ENCODE measurements at places on chromosomes 2 and 18. TPM values are rescaled to one million over a fixed set of nuclear protein-coding genes. Genes with fewer than 3 reads are reported as not detected.

GRCh38 chr18:63098018-63098981 lies 221.3 kb downstream of the BCL2 start:
- peaks cover 58% of the 10 kb centered on the region for H3K27me3 ChIP-seq
- DNase-seq, result peak; percentile 70
- H3K4me1 ChIP-seq, result peaks cover 49% of the 10 kb centered on the region

DNA sequence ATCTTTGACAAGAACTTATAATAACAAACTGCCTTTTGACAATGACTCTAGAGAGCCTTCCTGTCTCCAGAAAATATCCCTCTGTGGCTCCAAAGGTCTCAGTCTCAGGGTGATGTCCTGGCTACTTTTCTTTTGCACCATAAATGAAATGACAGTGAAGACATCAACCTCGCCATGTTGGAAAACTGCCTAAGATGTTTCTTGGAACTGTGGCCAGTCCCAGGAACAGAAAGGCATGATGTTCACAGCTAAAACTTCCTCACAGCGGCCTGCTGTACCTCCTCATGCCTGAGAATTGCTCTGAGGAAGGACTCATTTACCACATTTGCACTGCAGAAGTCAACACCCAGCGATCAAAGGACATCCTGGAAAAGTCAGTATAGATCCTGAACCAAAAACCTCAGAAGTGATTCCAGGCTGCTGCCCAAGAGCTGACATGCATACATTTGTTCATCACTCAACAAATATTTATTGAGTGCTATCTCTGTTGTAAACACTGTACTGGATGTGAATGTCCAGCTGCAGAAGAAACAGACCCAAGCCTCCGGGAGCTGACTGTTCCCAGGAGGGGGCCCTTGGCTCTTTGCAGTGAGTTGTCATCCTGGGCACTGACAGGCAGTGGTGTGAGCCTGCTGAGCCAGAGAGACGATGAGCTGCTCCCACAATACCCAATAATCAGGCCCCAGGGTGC lies 64.3 kb upstream of the ACSL3 start:
- DNase-seq, result no peak
- no peaks in the 10 kb centered on the region for H3K36me3 ChIP-seq
- no peak overlapping the region for H3K4me3 ChIP-seq
- H3K27me3 ChIP-seq, result peaks cover 14% of the 10 kb centered on the region
- H3K27ac ChIP-seq, result no peak overlapping the region

DNA sequence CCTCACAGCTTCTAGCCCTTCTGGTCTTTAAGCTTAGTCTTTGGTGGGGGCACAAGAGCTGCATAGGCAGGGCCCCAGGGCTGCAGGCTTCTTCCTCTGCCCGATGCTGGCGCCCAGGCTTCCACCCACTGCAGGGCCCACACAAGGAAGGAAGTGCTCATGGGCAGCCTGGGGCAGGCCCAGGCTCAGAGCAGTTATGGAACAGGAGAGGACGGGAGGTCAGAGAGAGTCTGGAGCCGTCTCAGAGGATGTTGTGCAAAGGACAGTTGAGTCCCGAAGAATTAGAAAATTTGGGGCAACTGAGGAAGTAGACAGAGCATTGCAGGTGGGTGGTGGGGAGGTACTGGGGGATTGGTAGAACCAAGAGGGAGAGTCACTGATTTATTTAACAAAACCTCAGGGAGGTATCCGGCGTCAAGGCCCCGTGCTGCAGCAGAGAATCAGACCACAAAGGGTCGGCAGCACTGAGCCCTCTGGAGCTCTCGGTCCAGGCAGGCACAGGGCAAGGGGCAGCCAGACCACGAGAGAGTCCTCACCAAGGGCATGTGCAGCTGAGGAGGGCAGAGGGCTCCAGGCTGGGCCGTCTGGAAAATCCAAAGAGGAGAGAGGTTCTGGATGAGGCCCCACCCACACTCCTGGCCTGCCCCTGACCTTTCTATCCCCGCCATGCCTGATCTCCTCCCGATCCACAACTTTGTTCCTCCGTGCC lies 110.8 kb upstream of the GLI2 start:
- DNase-seq, result no peak
- H3K27ac ChIP-seq, result no peak overlapping the region
- H3K4me1 ChIP-seq, result no peaks in the 10 kb centered on the region
- H3K36me3 ChIP-seq, result no peaks in the 10 kb centered on the region

DNA sequence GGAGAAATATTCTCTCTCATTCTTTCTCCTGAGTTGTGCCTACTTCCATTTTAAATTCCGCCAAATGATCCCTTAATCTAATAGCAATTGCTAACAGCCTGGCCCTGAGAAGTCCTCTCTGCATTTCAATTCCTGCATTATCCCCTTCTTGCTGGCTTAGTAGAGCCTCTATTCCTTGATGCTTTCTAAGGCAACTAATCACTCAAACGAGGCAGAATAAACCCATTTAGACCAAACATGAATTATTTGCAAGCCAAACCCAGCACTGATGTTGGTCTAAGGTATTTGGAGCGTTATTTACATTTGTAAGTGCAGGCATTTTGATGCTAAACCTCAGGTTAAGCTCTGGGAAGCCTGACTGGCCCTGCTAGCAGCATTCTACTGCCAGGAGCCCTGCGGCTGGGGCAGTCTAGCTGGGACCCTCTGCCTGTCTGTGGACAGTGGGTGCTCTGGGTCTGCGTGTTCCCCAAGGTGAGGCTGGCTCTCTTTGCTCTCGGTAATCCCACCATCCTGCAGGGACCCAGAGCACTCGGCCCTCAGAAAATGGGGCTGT lies 173.1 kb upstream of the HS6ST1 start:
- H3K27me3 ChIP-seq, result peaks cover 5% of the 10 kb centered on the region
- H3K4me1 ChIP-seq, result no peaks in the 10 kb centered on the region
- no peaks in the 10 kb centered on the region for H3K36me3 ChIP-seq
- H3K4me3 ChIP-seq, result no peak overlapping the region
- DNase-seq, result no peak
- no peak overlapping the region for H3K27ac ChIP-seq

DNA sequence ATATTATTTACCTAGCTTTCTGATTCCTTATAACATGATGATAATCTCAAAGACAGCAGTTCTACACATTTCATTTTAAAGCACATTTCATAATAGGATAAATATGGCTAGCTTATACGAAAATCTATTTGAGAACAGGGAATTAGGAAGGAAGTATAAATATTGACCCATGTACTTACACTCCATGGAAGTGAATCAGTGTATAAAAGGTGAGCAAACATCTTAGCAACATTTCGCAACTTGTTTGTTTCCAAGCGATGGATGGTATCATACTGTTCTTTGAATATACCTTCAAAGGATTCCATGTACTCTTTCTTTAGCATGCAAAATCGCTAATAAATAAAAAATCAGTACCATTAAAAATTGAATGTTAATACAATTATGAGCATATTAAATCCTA lies 53.1 kb downstream of the CWC22 start:
- peaks cover 44% of the 10 kb centered on the region for H3K36me3 ChIP-seq
- no peak overlapping the region for H3K4me3 ChIP-seq
- DNase-seq, result no peak
- H3K4me1 ChIP-seq, result no peaks in the 10 kb centered on the region
- H3K27ac ChIP-seq, result no peak overlapping the region
- no peaks in the 10 kb centered on the region for H3K27me3 ChIP-seq

- no peak for DNase-seq
- H3K27me3 ChIP-seq, result peaks cover 8% of the 10 kb centered on the region
- no peaks in the 10 kb centered on the region for H3K4me1 ChIP-seq
- H3K4me3 ChIP-seq, result no peak overlapping the region
- H3K36me3 ChIP-seq, result no peaks in the 10 kb centered on the region
Measured at GRCh38 chr2:200172944-200173581, 133.4 kb upstream of the SPATS2L start.

GRCh38 chr18:32441533-32441932 lies 29.1 kb downstream of the GAREM1 start:
- no peaks in the 10 kb centered on the region for H3K36me3 ChIP-seq
- no peaks in the 10 kb centered on the region for H3K4me1 ChIP-seq
- H3K4me3 ChIP-seq, result no peak overlapping the region
- no peak for DNase-seq

DNA sequence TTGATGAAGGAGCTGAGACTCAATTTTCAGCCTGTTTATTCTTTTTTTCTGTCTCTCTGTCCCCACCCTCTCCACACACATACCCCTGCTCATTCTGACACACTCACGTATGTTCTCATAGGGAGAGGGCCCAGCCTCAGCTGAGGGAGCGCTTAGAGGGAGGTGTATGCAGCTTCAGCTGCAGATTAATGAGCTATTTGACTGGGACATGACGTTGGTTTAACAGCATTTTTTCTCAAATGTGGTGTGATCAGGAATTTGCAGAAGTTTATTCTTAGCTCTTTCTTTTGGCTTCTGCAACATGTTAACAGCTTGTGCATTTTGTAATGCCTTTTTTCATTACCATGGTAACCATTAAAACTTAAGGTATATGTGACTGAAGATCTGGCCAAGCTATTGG lies 1547.1 kb upstream of the PIK3C3 start:
- no peak overlapping the region for H3K27ac ChIP-seq
- no peaks in the 10 kb centered on the region for H3K27me3 ChIP-seq
- no peak overlapping the region for H3K4me3 ChIP-seq
- DNase-seq, result no peak
- no peaks in the 10 kb centered on the region for H3K36me3 ChIP-seq

DNA sequence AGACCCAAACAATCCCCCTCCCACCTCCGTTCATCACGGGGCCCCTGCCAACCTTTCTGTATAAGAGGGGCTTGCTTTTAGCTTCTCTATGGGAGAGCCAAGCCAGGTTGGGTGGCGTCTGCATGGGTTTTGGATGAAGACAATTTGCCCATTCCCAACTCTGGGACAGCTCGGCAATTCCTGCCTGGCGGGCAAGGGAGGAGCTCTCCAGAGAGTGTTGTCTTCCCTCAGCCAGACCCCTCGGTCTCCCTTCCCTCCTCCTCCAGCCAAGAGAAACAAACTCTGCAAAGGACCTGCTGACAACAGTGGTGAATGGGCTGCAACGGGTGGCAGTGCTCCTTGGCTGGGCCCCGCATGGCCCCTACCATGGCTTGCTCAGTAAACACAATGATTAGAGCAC lies 267.2 kb upstream of the HDAC4 start:
- no peaks in the 10 kb centered on the region for H3K4me1 ChIP-seq
- no peaks in the 10 kb centered on the region for H3K36me3 ChIP-seq
- no peak overlapping the region for H3K4me3 ChIP-seq
- DNase-seq, result no peak

GRCh38 chr18:79607361-79607952 lies 72.1 kb upstream of the CTDP1 start:
- no peaks in the 10 kb centered on the region for H3K4me1 ChIP-seq
- no peaks in the 10 kb centered on the region for H3K27me3 ChIP-seq
- no peak overlapping the region for H3K4me3 ChIP-seq
- H3K36me3 ChIP-seq, result no peaks in the 10 kb centered on the region
- no peak for DNase-seq

- no peak for DNase-seq
- no peaks in the 10 kb centered on the region for H3K36me3 ChIP-seq
- H3K27ac ChIP-seq, result no peak overlapping the region
- H3K4me1 ChIP-seq, result no peaks in the 10 kb centered on the region
Measured at GRCh38 chr2:1645761-1646476, 98.4 kb downstream of the PXDN start.

DNA sequence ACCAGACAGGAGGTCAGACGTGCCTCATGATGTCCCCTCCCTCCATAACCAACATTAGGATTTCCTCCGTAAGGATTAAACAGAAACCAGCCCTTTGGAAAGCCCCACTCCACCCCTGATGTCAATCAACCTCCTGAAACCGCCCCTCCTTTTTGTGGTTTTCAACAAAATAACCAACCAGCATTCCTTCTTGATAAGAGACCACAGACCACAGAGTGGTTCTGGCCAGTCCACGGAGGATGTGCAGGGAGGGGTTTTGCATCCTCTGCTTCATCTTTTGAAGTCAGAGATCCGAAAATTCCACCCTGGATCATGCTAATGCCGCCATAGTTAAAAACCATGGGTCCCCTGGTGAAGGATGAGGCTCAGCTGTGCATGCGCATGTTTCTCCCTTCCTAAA lies 180.0 kb upstream of the CCDC150 start:
- DNase-seq, result peak; percentile 18
- H3K4me3 ChIP-seq, result no peak overlapping the region
- H3K4me1 ChIP-seq, result peaks cover 15% of the 10 kb centered on the region
- H3K27ac ChIP-seq, result no peak overlapping the region
- no peaks in the 10 kb centered on the region for H3K36me3 ChIP-seq
- peaks cover 62% of the 10 kb centered on the region for H3K27me3 ChIP-seq

- no peaks in the 10 kb centered on the region for H3K36me3 ChIP-seq
- DNase-seq, result no peak
- no peak overlapping the region for H3K27ac ChIP-seq
Measured at GRCh38 chr2:14297340-14297739, 335.2 kb upstream of the LRATD1 start.

- no peak for DNase-seq
- no peak overlapping the region for H3K27ac ChIP-seq
- H3K36me3 ChIP-seq, result peaks cover 52% of the 10 kb centered on the region
- H3K27me3 ChIP-seq, result no peaks in the 10 kb centered on the region
- peaks cover 17% of the 10 kb centered on the region for H3K4me1 ChIP-seq
Measured at GRCh38 chr2:224543939-224544338, 41.2 kb downstream of the CUL3 start.

The NMS gene
- total RNA-seq, result not detected

The ANKRD62 gene
- not detected for total RNA-seq

The TXNDC2 gene
- not detected for total RNA-seq

The LOXHD1 gene
- total RNA-seq, result not detected

The EIF4E2 gene
- 72.8 TPM for total RNA-seq

The BIRC6 gene
- total RNA-seq, result 103 TPM

The TNS1 gene
- 3.2 TPM for total RNA-seq

All from activated CD4-positive, alpha-beta memory T cell treated with anti-CD3 and anti-CD28 coated beads, Interleukin-2, amount 10 ng/mL, durations not matched to agents 7 days and 5 days (primary cell).